Epithelial cell of esophagus (primary cell): ENCODE measurements at places on chromosomes 3 and 15.

GRCh38 chr3:170128259-170128976 is 53.1 kb downstream of the PHC3 start:
- no peak for DNase-seq

GRCh38 chr3:12224181-12225147 is 64.4 kb upstream of the PPARG start:
- DNase-seq: peak; percentile 54

DNA sequence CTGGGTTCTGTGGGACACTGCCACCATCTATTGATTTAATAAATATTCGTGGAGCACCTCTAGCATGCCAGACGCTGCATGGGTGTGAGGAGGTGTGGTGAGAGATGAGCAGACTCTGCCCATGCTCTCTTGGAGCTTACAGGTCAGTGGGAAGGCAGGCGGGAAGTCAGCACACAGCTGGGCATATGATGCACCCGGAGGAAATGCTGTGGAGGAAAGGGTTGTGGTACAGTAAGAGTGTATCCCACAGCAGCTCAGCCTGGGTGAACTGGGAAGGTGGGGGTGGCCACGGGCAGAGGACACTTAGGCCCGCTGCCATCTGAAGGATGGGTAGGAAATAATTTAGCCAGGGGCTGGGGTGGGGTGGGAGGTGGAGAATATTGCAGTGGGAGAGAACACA is 392.1 kb downstream of the CACNA2D3 start:
- no peak for DNase-seq

DNA sequence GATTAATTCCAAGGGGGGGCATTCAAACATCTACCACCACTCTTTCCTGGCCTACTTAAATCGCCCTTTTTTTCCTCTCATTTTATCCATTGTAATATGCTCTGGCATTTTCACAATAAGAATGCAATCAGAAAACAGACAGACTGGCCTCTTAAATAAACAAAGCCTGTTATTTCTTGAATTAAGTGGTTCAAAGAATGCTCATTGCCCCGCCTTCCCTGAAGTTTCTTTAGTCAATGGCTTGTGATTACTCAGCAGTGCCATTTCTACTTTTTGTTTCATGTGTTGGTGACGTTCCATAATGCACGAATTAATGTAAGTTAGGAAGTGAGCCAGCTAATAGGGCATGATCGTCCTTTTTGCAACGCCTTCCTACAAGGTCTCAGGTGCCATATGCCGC is 68.0 kb downstream of the FBN1 start:
- DNase-seq: peak; percentile 83

DNA sequence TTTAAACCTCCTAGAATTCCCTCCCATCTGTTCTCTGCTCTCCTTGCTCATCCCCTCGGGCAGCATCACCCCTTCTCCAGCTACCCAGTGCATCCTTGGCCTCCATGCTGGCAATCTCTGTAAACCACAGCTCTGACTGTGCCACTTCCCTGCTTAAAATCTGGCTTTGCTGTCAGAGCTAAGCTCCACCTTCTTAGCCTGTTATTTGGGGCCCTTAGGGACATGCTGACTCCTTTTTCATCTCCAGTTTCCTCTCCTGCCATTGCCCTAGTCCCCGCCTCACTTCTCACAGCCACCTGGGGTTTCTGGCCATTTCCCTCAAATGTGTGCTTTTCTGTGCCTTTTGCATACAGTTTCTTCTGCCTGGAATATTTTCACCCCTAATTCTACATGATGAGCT is 5.7 kb downstream of the SLC6A20 start:
- DNase-seq: no peak

GRCh38 chr3:2861920-2862319 is 248.3 kb downstream of the IL5RA start:
- no peak for DNase-seq

- no peak for DNase-seq
Measured at GRCh38 chr15:78618064-78618463, 2.7 kb downstream of the CHRNA3 start.

DNA sequence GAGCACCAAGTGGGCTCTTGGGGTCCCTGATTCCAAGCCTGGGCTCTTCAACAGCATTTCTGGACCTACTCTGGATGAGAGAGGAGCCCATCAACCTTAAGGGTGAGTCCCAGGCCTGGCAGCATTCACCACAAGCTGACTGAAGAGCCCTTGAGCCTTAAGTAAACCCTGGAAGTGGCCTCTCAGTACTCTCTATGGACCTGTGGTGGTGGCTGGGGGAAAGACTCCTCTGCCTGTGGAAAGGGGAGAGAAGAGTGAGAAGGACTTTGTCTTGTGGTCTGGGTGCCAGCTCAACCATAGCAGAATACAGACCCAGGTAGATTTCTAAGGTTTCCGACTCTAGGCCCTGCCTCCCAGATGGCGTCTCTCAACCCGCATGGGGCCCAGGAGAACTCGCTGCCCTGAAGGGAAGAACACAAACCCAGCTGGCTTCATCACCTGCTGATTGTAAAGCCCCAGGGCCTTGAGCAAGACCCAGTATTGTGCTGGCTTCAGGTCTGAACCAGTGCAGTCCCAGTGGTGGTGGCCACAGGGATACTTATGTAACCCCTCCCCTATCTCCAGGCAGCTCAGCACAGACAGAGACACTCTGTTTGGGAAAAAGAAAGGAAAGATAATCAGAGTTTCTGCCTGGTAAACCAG is 71.4 kb downstream of the TFDP2 start:
- DNase-seq: no peak

GRCh38 chr15:55590788-55591187 is 2.6 kb upstream of the PYGO1 start:
- DNase-seq: no peak

- no peak for DNase-seq
Measured at GRCh38 chr3:109939817-109940216, 602.5 kb upstream of the DPPA4 start.

DNA sequence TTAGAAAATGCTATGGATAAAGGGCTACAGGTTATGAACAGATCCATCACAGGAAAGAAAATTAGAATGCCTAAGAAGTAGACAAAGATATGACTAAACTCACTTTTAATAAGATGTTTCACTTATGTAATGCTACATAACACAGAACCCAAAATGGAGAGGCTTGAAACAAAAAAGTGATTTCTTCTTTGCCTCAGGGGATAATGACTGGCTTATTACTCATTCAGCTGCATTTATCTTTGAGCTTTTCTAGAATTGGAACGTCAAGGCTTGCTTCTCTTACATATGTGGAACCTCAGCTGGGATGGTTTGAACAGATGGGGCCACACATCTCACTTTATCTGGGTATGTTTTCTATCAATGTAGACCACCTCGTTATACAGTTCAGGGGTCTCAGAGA is 120.6 kb upstream of the EPHA3 start:
- DNase-seq: peak; percentile 89
